Skeletal muscle cell (primary cell): ENCODE measurements at places on chromosomes 2 and 18.

- no peak for DNase-seq
These were observed 150.3 kb downstream of the CALCRL start for GRCh38 chr2:187297801-187298200.

- no peak for DNase-seq
These were observed 96.6 kb upstream of the NOSTRIN start for GRCh38 chr2:168705534-168706470.

GRCh38 chr18:12001421-12001820 lies 20.1 kb downstream of the IMPA2 start:
- no peak for DNase-seq

DNA sequence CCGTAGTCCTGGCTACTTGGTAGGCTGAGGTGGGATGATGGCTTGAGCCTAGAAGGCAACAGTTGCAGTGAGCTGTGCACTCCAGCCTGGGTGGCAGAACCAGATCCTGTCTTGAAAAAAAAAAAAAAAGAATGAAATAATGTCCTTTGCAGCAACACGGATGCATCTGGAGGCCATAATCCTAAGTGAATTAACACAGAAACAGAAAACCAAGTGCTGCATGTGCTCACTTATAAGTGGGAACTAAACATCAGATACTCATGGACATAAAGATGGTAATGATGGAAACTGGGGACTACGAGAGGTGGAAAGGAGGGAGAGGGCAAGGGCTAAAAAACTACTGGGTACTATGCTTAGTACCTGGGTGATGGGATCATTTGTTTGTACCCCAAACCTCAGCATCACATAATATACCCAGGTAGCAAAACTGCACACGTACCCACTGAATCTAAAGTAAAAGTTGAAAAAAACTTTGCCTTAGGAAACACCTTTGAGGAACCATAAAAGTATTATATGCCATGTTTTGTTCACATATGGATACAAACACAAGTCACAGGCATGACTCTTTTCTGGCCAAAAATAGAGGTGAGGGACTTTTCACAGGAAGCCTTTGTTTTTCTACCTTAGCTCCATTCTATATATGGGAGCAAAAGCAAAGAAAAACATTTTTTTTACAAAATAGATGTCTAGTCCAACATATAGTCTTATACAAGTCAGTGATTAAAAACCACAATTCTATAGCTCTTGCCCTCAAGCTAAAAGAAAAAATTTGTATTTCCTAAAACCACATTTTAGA lies 36.6 kb downstream of the GPR155 start:
- no peak for DNase-seq

- DNase-seq, result no peak
These were observed 305.1 kb upstream of the MGAT5 start for GRCh38 chr2:133948610-133949290.

- DNase-seq, result no peak
These were observed 107.1 kb downstream of the TWIST2 start for GRCh38 chr2:238954841-238955591.

- DNase-seq, result no peak
These were observed 7.8 kb upstream of the EFR3B start for GRCh38 chr2:25034081-25034480.

GRCh38 chr2:25322312-25322711 lies 19.4 kb downstream of the DNMT3A start:
- DNase-seq, result no peak
